Stomach (tissue), 19 donors: ENCODE measurements at places on chromosomes 16 and 17. TPM values are rescaled to one million over a fixed set of nuclear protein-coding genes. Genes with fewer than 3 reads are reported as not detected.

The LHX1 gene
- total RNA-seq: not detected

The LLGL1 gene
- total RNA-seq: 14.0 TPM

- H3K36me3 ChIP-seq: peaks cover 31% of the 10 kb centered on the region
- H3K4me3 ChIP-seq: no peak overlapping the region
- no peak overlapping the region for H3K27ac ChIP-seq
- H3K27me3 ChIP-seq: no peaks in the 10 kb centered on the region
These were observed 117.6 kb downstream of the VPS53 start for GRCh38 chr17:596763-597644.

GRCh38 chr16:52861614-52862022, 191.1 kb downstream of the CHD9NB start:
- no peak overlapping the region for H3K4me3 ChIP-seq

- no peak overlapping the region for H3K27ac ChIP-seq
- no peak for DNase-seq
- no peak overlapping the region for H3K4me3 ChIP-seq
- no peaks in the 10 kb centered on the region for H3K36me3 ChIP-seq
These were observed 21.0 kb upstream of the MTMR4 start for GRCh38 chr17:58535431-58535830.

DNA sequence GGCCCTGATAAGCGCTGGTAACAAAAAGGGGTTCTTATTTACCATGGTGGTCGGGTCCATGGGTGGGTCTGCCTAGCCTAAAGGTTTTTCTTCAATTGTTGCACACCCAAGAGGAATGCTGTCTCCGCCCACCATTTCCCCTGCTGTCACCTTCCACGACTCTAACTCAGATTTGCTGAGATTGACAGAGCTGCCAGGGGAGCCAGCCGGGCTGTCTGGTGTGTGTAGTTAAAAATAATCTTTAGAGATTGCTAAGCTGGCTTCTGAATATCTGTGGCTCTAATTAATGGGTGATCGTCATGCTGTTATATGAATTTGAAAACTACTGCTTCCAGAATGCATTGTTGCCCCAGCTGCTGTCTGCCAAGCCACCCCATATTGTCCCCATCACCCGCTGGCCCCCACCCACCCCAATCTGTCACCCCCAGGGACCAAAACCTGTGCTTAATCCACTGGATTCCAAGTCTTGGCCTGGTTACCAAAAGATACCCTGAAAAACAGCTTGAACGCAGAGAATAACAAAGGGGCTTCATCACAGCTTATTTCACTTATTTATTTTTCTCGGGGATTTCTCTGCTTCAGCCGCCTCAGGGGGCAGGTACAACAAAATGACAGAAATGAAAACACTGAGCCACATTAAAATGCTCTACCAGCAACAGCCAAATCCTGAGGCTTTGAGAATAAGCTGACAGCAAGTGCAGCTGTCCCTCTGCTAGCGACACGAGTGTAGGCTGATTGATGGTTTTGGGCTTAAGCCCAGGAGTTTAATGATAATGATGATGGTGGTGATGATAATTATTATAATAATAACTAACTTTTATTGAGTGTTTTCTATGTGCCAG, 46.1 kb upstream of the NLK start:
- no peak overlapping the region for H3K4me3 ChIP-seq
- no peaks in the 10 kb centered on the region for H3K4me1 ChIP-seq
- no peak overlapping the region for H3K27ac ChIP-seq

DNA sequence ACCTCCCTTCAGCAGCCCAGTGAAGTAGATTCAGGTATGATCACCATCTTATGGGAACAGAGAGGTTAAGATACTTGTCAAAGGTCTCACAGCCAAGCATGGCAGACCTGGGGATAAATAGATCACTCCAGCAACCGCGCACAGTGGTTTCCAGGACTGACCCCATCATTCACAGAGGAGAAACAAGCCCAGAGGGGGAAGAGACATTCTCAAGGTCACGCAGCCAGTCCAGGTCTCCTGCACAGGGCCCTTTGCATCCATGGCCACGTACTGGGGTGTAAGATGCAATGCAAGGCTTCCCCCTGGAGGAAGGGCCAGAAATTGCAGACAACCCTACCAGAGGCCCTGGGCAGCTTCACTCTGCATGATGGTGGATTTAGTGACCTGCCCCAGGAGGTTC, 19.9 kb downstream of the TLE7 start:
- peaks cover 22% of the 10 kb centered on the region for H3K27me3 ChIP-seq
- H3K27ac ChIP-seq: no peak overlapping the region
- H3K36me3 ChIP-seq: no peaks in the 10 kb centered on the region
- DNase-seq: peak; percentile 11

DNA sequence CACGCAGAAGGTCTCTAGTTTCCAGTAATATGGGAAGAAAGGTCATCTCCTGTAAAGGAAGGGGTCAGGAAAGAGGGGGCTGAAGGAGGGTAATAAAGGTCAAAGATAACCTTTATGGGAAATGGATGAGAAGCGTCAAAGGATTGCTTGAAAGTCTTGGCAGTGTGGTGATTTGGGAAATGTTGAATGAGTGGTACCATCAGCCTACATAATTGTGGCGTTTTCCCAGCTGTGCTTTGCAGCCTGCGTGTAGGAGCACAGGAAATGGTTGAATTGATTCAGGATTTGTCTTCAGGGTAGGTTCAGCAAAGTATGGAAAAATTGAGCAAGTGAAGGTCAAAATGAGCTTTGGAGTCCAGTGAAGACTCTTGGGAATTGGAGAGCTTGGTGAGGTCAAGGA, 115.8 kb upstream of the NOL11 start:
- H3K4me1 ChIP-seq: peaks cover 27% of the 10 kb centered on the region
- H3K27ac ChIP-seq: no peak overlapping the region
- no peaks in the 10 kb centered on the region for H3K27me3 ChIP-seq

GRCh38 chr16:4116325-4117249, at the start of gene ADCY9:
ADCY9 (minus strand) TSS chr16:4116442; CDS start chr16:4115442, 1,000 bp downstream.
- no peaks in the 10 kb centered on the region for H3K36me3 ChIP-seq
- H3K27ac ChIP-seq: peak within 1 kb of the TSS; percentile 74
- no peaks in the 10 kb centered on the region for H3K27me3 ChIP-seq
- peak; percentile 93 for DNase-seq

DNA sequence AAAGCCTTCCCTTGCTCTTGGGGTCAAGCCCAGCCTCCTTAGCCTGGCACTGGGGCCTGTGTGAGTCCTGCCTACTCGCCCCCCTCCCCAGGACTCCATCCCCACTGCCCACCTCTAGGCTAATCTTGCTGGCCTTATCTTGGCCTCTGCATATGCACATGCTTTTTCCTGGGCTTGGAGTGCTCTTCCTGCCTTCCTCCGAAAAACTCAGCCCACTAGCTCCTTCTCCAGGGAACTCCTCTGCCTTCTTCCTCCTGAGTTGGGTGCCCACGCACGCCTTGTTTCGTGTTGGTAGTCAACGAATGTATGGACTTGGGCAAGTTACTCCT, 16.5 kb downstream of the TBX2 start:
- peak overlapping the region; percentile 68 for H3K27ac ChIP-seq
- no peak overlapping the region for H3K4me3 ChIP-seq
- H3K36me3 ChIP-seq: no peaks in the 10 kb centered on the region
